ENCODE measurements at places on chromosomes 6 and 20.

GRCh38 chr6:137811916-137812553 lies 55.0 kb upstream of the TNFAIP3 start:
- no peak for DNase-seq

GRCh38 chr20:11957911-11958310 lies 40.2 kb downstream of the BTBD3 start:
- no peak for DNase-seq

DNA sequence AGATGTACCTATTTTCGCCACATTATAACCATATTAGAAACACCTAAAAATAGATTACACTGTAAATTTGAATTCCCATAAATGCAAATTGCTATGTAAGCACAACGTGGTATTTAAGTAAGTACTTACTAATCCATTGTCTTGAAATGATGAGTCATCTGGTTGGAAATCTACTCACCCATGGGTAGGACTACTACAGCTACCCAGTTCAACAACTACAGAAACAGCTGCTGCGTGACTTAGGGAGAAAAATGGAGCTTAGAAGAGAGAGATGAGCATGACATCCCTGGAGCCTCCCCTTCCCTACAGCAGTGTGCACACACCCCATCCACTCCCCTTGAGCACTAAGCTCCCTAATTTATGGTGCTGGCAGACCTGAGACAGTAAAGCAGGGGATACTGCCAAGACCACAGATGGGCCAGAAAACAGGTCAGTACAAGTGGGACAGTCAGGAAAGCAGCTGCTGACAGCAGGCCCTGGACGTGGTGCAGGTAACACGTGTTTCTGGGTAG lies 26.9 kb downstream of the RRAGD start:
- no peak for DNase-seq

DNA sequence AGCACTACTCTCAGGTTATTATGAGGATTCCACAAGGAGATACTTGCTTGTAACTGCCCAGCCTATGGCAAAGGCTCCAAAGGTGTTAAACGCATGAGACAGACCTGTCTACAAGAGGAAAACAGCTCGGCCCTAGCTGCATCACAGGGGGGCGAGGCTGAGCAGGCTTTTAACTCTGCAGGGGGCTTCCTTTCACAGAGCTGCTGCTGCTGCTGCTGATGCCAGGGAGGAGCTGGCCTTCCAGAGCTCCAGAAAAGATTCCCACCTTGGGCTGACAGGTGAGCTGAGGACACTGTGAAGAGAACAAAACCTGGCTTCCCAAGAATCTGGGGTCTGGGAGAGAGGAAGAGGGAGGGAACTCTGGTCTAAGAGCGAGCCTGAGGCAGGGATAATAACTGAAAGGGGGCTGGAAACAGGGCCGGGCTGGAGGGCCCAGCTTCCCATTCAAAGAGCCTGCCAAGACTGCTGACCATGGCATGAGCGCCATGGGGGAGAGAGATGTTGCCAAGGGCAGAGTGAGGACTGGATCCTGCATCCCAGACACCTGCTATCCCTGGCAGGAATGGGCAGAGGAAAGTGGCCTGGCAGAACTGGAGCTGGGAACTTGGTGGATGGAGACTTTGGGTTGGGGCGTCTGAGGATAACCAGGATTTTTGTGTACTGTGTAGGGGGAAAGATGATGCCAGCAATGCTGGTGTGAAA lies 211.1 kb upstream of the LRFN2 start:
- DNase-seq, result no peak

GRCh38 chr20:25198663-25199383 lies 3.3 kb downstream of the ENTPD6 start:
- no peak for DNase-seq

DNA sequence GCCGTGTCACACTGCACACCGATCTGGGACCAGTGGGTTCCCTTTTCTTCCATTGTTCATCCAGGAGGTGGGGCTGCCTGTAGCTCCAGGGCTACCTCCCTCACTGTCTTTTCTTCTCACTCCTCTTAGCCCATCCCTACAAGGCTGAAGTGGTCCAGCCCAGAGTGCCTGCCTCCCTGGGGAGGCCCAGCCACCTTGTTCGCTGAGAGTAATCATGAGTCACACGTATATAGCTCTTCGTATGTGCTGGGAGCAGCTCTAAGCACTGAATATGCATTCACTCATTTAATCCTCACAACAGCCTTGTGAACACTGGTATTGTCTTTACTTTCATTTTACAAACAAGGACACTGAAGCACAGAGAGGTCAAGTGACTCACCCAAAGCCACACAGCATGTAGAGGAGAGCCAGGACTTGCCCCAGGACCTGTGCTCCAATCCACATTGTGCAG lies 14.7 kb upstream of the CCDC167 start:
- DNase-seq, result no peak

- no peak for DNase-seq
These were observed 385.6 kb downstream of the CDKAL1 start for GRCh38 chr6:20919677-20920385.

DNA sequence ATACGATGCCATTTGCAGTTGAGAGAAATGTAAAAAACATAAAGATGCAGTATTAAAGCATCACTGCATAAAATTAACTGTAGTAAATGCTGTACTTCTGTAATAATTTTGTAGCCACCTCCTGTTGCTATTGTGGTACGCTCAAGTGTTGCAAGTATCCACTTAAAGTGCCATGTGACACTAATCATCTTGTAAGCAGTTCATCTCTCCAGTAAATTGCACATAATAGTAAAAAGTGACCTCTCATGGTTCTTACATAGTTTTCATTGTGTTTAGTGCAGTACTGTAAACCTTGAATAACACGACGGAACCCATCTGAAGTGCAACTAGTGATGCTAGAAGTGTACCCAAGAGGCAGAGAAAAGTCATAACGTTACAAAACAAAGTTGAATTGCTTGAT lies 190.1 kb upstream of the VGLL2 start:
- no peak for DNase-seq

- no peak for DNase-seq
These were observed 287.3 kb upstream of the PLN start for GRCh38 chr6:118260833-118261232.

DNA sequence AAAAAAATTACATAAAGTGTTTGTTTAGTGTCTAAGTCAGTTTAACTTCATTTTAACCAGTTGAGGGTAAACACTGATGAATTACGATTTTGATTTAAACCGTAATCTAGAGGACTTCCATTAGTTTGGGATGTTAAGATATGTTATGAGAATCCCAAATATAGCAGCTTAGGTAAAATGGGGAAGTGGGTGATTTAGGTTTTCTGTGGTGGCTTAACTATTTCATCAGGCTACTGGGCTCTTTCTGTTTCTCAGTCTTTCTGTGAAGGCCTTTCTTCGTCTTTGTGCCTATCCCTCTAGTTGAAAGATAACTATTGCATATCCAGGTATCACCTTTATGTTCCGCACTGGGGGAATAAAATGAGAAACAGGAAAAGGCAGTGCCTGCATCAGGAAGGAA lies 27.9 kb downstream of the CENPW start:
- DNase-seq, result no peak

- no peak for DNase-seq
These were observed 16.8 kb upstream of the SNRPB2 start for GRCh38 chr20:16713066-16713465.

DNA sequence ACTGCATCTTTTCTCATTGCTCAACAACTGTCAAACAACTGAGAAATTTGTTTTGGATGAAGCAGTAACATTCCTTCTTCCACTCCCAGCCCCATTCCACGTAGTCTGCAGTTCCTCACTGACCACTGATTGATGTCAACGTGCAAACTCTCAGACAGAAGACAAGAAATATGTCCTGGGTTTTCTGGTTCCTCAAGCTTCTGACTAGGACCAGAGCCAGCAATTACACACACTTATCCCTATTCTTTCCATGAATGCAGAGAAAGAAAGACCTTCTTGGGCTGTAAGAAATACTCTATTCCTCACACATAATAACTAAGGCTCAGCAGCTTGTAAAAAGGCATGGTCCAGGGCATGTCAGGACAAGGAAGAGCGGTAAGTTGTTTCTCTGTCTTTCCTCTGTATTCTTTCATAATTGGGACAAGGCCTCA lies 790.1 kb upstream of the SLC35B3 start:
- no peak for DNase-seq

DNA sequence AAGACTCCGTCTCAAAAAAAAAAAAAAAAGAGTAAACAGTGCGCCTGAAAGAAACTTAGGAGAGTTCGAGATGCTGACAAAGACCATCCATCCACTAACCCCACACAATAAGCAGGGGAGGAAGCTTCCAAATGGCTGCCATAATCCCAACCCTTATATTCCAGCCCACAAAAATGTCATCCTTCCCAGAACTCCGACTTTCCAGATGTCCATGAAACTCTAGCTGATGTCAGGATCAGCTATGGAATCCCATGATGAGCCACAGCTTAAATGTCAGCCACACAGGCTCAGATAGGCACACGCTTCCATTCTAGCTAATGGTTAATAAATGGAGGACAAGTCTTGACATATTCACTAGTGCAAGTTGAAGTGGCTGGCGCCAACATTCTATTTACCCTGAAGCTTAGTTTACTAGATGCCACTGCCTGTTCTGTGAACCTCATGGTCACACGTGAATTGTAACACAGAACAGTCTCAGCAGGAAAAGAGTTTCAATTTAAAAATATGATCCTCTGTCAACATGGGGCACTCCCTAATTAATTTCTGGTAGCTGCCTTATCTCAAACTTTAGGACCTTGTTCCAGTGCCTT lies 75.5 kb downstream of the FOXF2 start:
- DNase-seq, result no peak

GRCh38 chr20:16707674-16708073 lies 22.2 kb upstream of the SNRPB2 start:
- no peak for DNase-seq

GRCh38 chr6:116682334-116682712 lies 1.3 kb downstream of the KPNA5 start:
- DNase-seq, result no peak

- no peak for DNase-seq
These were observed 116.7 kb downstream of the SIM1 start for GRCh38 chr6:100347901-100348550.

DNA sequence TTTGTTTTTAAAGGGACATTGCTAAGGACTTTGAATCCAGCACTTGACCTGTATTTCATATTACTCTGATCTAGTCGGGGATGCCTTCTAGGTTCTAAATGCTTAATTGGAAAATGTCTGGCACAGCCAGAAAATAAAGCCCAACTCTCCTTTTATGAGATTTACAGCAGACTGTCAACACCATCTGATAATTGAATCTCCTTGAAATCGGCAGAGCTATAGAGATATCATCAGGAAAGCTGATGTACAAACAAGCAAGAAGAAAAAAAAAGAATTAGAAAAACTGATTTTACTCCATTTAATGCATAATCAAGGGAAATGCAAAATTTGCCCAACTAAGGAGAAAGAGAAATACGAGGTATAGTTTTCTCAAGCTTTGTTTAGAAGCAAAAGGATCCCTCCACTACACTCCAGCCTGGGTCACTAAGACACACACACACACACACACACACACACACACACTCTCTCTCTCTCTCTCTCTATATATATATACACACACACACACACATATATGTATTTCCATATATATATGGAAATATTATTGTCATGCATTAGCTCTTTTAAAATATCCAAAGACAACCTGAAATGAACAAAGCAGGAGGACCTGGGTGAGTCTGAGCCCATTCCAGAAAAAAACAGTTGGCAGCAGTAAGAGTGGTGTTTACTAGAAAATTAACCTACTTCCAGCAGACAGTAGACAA lies 9.5 kb upstream of the FOXC1 start:
- DNase-seq, result no peak

- peak; percentile 84 for DNase-seq
These were observed 686 bp downstream of the TMEM170B start for GRCh38 chr6:11538052-11538818.

GRCh38 chr6:107186047-107186446 lies 70.7 kb upstream of the BEND3 start:
- DNase-seq, result no peak

- DNase-seq, result peak; percentile 89
These were observed 69.0 kb downstream of the HFE start for GRCh38 chr6:26156105-26156849.

DNA sequence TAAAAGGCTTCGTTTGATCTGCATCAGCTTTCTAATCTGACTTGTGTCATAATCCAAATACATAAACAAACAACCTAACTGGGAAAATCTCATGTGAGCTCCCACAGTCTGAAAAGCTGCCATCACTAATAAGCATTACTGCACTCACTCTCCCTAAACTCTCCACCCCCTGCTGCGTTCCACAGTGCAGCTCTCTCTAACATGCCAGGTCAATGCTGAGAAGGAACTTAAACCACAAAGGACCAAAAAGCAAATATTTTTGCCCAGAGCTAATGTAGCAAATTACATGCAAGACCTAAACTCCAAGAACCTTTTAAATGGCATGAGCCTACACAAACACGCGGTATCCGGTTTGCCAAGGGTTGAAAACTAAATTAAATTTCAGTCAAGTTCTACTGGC lies 542.3 kb upstream of the JARID2 start:
- no peak for DNase-seq

GRCh38 chr6:105069821-105070445 lies 109.9 kb downstream of the POPDC3 start:
- DNase-seq, result no peak

DNA sequence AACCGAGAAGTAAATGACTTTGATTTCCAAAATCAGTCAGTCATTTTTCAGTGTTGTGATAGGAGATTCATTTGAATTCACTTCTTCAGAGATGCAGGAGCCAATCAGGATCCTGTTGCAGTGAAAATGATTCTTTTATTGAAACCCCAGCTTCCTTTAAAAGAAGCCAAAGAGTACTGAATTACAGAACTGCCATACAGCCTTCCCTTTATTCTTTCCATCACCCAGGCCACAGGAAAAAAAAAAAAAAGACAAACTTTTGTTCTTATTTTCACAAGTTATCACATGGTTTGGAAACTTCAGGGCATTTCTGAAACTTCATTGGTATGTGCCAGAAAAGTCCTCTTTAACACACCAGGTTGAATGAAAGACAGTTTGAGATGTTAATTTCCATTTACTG lies 1.8 kb upstream of the CARMIL1 start:
- DNase-seq, result no peak

- no peak for DNase-seq
These were observed 2.6 kb downstream of the ASF1A start for GRCh38 chr6:118896339-118897136.

GRCh38 chr6:139490482-139490881 lies 116.0 kb upstream of the CITED2 start:
- no peak for DNase-seq

Measured in posterior cingulate gyrus (tissue), 11 donors.